Kidney capillary endothelial cell (primary cell): ENCODE measurements at places on chromosomes 3 and 15.

GRCh38 chr3:106326941-106327695 is 458.3 kb upstream of the CBLB start:
- peak; percentile 32 for DNase-seq

DNA sequence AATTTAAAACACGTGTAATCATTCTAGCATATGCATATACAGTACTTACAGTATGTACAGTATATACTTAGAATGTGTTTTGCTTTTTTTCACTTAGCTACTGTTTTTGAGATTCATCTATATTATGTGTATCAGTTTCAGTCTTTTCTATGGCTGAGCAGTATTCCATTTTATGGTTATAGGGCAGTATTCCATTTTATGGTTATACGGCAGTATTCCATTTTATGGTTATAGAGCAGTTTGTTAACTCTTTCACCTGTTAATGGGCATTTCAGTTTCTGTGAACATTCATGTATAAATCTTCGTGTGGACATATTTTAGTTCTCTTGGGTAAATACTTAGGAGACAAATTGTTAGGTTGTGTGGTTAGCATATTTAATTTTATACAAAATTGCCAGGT is 40.9 kb downstream of the PDCD6IP start:
- DNase-seq = no peak

- no peak for DNase-seq
Measured at GRCh38 chr3:140913728-140914127, 27.9 kb upstream of the SLC25A36 start.

GRCh38 chr3:74693251-74693650 is 78.8 kb upstream of the CNTN3 start:
- no peak for DNase-seq
